ENCODE measurements at places on chromosomes 1 and 21. TPM values are rescaled to one million over a fixed set of nuclear protein-coding genes. Genes with fewer than 3 reads are reported as not detected.

Gene MXRA8
- total RNA-seq, result 2.0 TPM

Gene LIPI
- total RNA-seq, result not detected

Gene REN
- not detected for total RNA-seq

Gene CLCA4
- total RNA-seq, result 0.15 TPM

Gene GRHL3
- 3.0 TPM for total RNA-seq

Gene RIMS3
- 3.6 TPM for total RNA-seq

Gene ATP6V1G3
- not detected for total RNA-seq
